ENCODE measurements at places on chromosomes 7 and 10. TPM values are rescaled to one million over a fixed set of nuclear protein-coding genes. Genes with fewer than 3 reads are reported as not detected.

DNA sequence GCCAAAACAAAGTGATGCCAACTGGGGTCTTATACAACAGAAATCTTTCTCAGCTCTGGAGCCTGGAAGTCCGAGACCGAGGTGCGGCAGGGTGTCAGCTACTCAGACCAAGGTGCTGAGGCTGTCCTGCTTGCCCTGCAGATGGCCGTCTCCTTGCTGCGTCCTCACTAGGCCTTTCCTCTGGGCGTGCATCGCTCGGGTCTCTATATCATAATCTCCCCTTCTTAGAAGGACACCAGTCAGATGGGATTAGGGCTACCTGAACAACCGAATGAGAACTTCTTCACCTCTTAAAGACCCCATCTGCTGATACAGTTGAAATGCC is 244.7 kb downstream of the EBF3 start:
- no peak overlapping the region for H3K27ac ChIP-seq
- H3K4me1 ChIP-seq: no peaks in the 10 kb centered on the region
- H3K36me3 ChIP-seq: no peaks in the 10 kb centered on the region
- H3K4me3 ChIP-seq: no peak overlapping the region
- DNase-seq: no peak

GRCh38 chr7:2052657-2053048 is 180.1 kb downstream of the MAD1L1 start:
- H3K27ac ChIP-seq: no peak overlapping the region
- H3K4me3 ChIP-seq: no peak overlapping the region
- DNase-seq: no peak
- no peaks in the 10 kb centered on the region for H3K27me3 ChIP-seq
- peaks cover 11% of the 10 kb centered on the region for H3K4me1 ChIP-seq

GRCh38 chr10:53619671-53620070 is 847.1 kb upstream of the MBL2 start:
- H3K27me3 ChIP-seq: no peaks in the 10 kb centered on the region
- DNase-seq: no peak
- no peak overlapping the region for H3K4me3 ChIP-seq
- no peaks in the 10 kb centered on the region for H3K4me1 ChIP-seq
- H3K27ac ChIP-seq: no peak overlapping the region

GRCh38 chr10:88879534-88880281 is at the start of gene STAMBPL1:
Gene STAMBPL1, plus strand, starts transcription at chr10:88880245. Its CDS starts 21,464 bp downstream, at chr10:88901709.
- peaks cover 11% of the 10 kb centered on the region for H3K36me3 ChIP-seq
- no peak for DNase-seq
- H3K27ac ChIP-seq: peak within 1 kb of the TSS; percentile 74

DNA sequence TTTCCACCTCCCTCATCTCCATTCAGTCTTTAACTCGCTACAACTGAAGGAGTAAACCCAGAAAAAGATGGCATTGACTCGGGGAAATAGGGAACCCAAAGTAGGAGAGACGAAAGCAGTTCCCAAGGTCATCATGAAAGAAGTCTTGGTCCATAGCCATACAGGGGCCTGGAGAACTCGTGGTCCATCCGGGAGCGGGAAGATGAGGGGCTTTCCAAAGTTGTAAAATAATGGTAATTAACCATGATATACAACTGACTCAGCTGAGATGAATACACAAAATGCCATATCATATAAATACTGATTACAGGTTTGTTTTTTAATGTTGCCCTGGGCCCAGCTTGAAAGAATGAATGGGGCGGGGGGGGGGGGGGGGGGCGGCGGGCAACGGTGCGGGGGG is 32.3 kb downstream of the RBM17 start:
- H3K36me3 ChIP-seq: peaks cover under 1% of the 10 kb centered on the region
- H3K4me1 ChIP-seq: no peaks in the 10 kb centered on the region
- no peak for DNase-seq

DNA sequence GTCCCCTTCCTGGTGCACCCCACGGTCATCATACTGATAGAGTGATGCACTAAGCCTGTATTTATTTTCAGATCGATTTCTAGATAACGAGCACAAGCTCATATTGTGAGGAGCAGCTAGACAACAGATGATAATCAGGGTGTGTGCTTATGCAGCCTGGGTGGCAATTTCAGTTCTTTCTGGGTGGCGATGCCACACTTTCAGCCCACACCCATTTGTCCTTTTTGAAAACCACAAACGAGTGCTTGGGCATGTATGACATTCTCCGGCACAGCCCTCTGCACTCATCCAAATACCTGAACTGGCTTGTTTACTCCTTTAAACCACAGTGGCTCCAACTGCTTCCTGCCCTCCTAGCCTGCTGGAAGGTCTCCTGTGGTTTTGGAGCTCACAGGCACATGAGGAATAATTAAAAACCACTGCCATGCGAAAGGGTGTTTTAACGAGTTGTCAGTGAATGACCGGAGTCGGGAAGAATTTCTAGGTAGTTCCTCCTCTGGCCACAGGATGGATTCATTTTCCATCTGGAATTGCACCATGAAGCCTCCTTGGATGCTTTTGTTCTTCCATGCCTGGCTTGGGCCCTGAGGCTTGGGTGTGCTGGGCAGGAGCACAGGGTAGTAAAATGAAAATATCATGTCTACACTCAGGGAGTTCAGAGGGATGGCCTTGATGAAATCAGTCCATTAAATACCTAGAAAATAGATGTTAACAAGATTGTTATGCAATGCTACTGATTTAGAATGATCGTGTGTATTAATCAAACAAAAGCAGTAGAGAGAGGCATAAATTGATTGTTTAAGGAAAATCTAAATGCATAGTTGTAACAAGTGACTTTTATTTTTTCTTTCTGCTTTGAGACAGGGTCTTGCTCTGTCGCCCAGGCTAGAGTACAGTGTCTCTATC is 52.4 kb upstream of the ITGB1 start:
- H3K4me3 ChIP-seq: no peak overlapping the region

SPDYE5 gene
- not detected for total RNA-seq

- no peak overlapping the region for H3K27ac ChIP-seq
- no peak for DNase-seq
Measured at GRCh38 chr7:125127304-125127703, 197.7 kb upstream of the POT1 start.

PIK3AP1 gene
- total RNA-seq: 6.9 TPM

DNA sequence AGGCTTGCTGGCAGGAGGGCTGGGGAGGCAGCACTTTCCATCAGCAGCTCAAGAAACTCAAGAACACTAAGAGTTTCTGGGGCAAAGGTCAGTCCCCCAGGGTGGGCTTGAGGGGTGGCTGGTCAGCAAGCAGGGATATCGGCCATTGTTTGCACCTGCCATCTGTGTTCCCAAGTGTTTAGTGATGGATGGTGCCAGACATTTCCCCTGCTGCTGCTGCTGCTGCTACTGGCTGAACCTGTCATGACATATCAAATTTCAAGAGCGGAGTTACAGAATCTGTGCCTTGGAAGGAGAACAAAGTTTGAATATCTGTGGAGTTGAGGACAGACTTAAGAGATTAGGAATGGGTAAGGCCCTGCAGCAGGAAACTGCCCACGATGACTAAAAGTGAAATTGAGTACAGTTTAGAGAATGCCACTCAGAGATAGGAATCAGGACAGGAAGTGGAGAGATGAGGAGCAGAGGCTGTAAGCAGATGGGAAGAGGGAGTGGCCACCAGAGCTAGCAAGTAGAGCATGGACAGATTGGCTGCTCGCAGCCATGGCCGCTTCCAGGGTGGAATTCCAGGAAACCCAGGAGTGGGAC is 39.2 kb upstream of the PPP1R3C start:
- no peaks in the 10 kb centered on the region for H3K36me3 ChIP-seq
- no peak for DNase-seq
- H3K27ac ChIP-seq: no peak overlapping the region
- no peak overlapping the region for H3K4me3 ChIP-seq
- H3K27me3 ChIP-seq: no peaks in the 10 kb centered on the region

DNA sequence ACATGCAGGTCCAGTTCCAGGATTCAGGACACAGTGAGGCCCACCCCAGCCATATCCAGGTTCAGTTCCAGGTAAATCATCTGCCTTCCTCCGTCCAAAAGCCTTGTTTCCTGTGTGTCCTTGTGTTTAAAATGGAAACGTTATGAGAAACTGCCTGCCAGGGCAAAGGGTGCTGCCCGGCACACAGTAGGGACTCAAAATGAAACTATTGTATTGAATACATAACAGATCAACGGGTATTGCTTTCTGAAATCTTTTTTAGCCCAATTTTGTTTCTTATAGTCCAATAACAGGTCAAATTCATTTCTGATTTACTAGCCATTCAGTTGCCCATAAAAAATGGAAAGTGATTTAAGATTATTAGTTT is 115.5 kb downstream of the EGFR start:
- H3K4me1 ChIP-seq: no peaks in the 10 kb centered on the region
- H3K4me3 ChIP-seq: no peak overlapping the region
- DNase-seq: no peak
- H3K27ac ChIP-seq: no peak overlapping the region

LIPM gene
- not detected for total RNA-seq

- H3K27me3 ChIP-seq: no peaks in the 10 kb centered on the region
- H3K36me3 ChIP-seq: peaks cover 67% of the 10 kb centered on the region
- H3K4me1 ChIP-seq: no peaks in the 10 kb centered on the region
- no peak for DNase-seq
Measured at GRCh38 chr7:140685407-140686087, 11.0 kb upstream of the NDUFB2 start.

DNA sequence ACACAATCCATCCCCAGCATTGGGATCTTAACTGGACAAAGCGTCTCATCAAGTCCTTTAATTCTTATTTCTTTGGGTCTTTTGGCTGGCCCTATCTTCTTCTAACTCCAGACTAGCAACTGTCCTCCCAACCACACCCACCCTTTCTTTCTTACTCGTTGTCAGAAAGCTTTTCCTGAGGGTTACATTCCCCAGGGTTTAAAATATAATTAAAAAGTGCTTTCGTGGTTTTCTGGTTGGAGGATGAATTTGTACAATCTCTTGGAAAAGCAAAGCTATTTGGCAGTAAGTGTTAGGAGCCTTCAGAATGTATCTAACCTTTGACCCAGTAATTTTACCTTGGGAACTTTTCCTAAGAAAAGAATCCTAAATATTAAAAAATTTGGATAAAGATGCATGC is 10.4 kb upstream of the ITGB8 start:
- H3K4me3 ChIP-seq: no peak overlapping the region
- no peaks in the 10 kb centered on the region for H3K27me3 ChIP-seq
- no peaks in the 10 kb centered on the region for H3K36me3 ChIP-seq
- no peak overlapping the region for H3K27ac ChIP-seq
- H3K4me1 ChIP-seq: no peaks in the 10 kb centered on the region
- DNase-seq: no peak

DNA sequence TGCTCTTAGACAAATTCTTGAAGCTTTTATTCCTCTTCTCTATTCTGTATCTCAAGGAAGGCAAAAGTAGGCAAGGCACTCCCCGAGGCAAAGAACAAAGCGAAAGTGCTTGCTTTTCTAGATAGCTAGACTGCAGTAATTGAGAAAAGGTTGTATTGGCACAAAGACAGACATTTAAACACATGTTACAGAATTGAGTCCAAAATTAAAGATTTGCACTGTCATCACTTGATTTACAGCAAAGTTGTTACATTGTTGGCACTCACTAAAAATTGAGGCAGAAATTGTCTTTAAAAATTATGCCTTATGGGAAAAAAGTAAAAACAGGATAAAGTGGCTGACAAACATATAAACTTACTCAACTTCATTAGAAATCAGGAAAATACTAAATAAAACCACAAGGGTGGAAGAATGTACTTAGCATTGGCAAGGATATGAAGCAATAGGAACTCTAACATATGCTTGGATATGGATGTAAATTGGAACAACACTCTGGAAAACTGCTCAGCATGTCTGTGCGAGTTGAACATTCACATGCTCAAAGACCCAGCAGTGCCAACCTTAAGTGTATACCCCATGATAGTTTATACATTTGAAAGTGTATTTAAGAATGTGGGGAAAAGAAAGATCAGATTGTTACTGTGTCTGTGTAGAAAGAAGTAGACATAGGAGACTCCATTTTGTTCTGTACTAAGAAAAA is 491.3 kb downstream of the GLRX3 start:
- no peak overlapping the region for H3K27ac ChIP-seq
- DNase-seq: no peak
- H3K36me3 ChIP-seq: no peaks in the 10 kb centered on the region
- H3K27me3 ChIP-seq: no peaks in the 10 kb centered on the region
- H3K4me1 ChIP-seq: no peaks in the 10 kb centered on the region

AKR1D1 gene
- total RNA-seq: not detected

DNA sequence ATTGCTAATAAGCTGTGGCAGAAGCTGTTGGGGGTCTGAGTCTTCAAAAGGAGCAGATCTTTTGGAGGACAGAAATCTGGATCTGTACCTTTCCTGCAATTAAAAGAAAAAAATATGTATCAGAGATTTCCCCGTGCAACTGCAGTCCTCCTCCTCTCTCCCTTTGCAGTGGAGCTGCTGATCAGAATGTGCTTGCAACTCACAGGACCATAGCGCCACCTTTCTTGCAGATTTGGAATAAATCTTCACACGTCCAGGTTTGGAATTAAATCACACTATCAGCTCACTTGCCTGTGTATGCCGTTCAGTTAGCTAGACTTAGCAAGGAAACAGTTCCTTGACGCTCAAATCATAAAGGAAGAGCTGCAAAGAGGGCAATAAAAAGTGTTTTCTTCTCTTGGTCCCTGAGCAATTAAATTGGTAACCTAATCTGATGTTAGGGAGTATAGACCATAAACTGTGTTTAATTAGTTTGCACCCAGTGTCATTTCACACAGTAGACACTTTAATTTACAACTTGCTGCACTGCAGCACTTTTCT is 77.4 kb downstream of the PON1 start:
- no peak for DNase-seq
- no peaks in the 10 kb centered on the region for H3K27me3 ChIP-seq
- H3K27ac ChIP-seq: no peak overlapping the region
- no peaks in the 10 kb centered on the region for H3K36me3 ChIP-seq
- H3K4me3 ChIP-seq: no peak overlapping the region

BCCIP gene
- 39.7 TPM for total RNA-seq

- H3K36me3 ChIP-seq: no peaks in the 10 kb centered on the region
- no peak overlapping the region for H3K27ac ChIP-seq
- no peak for DNase-seq
- H3K4me1 ChIP-seq: no peaks in the 10 kb centered on the region
Measured at GRCh38 chr10:123512901-123513775, 153.0 kb upstream of the GPR26 start.

DNA sequence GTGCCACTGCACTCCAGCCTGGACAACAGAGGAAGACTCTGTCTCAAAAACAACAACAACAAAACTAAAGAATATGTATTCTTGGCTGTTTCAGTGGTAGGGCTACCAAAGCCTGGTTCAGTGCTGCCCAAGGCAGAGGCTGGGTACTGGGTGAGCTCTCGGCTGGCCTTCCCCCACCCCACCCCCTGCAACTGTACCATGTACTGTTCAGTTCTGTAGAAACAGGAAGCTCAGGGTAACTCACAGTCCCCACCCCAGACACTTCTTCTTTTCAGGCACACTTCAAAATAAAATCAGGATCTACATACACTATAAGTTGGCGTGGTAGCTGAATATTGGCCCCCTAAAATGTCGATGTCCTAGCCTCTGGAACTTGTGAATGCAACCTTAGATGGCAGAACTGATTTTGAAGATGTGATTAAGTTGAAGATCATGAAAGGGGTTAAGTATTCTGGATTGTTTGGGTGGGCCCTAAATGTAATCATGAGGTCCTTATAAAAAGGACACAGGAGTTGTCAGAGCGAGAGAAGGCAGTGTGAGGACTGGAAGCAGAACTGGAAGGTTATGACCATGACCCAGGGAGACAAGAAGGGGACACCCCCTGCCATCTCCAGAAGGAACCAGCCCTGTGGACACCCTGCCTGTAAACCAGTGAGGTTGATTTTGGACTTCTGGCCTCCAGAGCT is 31.2 kb downstream of the TBXAS1 start:
- H3K4me3 ChIP-seq: no peak overlapping the region
- no peaks in the 10 kb centered on the region for H3K4me1 ChIP-seq
- no peak overlapping the region for H3K27ac ChIP-seq
- no peaks in the 10 kb centered on the region for H3K27me3 ChIP-seq
- no peak for DNase-seq

All from naive thymus-derived CD4-positive, alpha-beta T cell (primary cell).